ENCODE measurements at places on chromosomes 11 and 22. TPM values are rescaled to one million over a fixed set of nuclear protein-coding genes. Genes with fewer than 3 reads are reported as not detected.

GRCh38 chr11:134512061-134512460, 100.0 kb upstream of the B3GAT1 start:
- no peak for DNase-seq

TNNI2 gene
- 13.4 TPM for polyA plus RNA-seq

BEST1 gene
- 3.3 TPM for polyA plus RNA-seq

TIMP3 gene
- polyA plus RNA-seq: 29.7 TPM

GRCh38 chr11:81987829-81988472, 745.7 kb downstream of the FAM181B start:
- no peak for DNase-seq

DNA sequence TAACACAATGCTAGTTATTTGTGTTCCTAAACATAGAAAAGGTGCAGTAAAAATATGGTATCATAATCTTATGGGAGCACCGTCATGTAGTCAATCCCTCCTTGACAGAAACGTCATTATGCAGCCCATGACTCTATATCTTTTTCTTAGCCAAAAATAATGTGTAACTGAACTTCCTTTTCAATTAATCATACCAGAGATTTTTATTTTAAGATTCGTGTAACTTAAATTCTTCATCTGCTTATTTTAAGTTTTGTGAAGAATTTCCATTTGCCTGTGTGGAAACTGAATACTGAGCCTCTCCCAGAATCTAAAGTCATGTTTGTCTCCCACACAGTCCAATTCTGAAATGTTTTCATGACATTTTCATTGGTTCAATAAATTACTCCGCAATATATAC, 699.1 kb downstream of the KCNA4 start:
- no peak for DNase-seq

CDC42EP1 gene
- polyA plus RNA-seq: 5.8 TPM

DNA sequence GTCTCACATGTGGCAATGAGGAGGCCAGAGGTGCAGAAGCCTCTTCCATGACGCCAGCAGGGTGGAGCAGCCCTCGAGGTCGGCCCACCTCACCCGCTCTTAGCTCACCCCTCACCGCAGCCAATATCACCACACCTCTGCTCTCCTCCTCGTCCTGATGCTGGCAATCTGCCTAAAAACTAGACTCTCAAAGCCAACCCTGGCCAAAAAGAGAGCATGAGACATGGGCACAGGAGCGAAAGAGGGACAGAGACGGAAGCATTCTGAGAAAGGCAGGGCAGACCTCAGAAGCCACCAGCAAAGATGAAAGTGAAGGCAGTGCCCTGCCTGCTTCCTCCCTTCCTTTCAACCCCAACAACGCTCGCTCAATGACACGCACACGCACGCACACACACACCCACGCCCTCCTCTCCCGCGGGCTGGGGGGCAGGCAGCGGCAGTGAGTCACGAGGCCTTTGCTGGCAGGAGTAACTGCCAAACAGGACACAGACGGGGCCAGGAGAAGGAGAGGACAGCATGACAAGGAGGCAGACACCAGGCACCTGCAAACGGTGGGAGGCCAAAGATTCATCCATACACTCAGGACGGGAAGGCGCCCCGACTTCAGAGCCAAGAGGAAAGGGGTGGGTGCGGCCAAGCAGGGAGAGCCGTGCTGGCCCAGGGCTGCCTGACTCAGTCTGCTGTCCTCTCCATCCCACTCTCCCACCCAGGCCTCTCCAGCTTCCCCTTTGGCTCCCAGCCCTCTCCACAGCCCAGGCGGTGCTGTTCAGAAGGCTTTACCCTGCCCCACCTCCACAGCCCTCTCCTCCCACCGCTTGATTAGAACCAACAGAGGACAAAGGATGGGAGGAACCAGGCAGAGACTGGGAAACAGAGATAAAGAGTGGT, 11.4 kb downstream of the IGSF9B start:
- DNase-seq: peak; percentile 60

DNA sequence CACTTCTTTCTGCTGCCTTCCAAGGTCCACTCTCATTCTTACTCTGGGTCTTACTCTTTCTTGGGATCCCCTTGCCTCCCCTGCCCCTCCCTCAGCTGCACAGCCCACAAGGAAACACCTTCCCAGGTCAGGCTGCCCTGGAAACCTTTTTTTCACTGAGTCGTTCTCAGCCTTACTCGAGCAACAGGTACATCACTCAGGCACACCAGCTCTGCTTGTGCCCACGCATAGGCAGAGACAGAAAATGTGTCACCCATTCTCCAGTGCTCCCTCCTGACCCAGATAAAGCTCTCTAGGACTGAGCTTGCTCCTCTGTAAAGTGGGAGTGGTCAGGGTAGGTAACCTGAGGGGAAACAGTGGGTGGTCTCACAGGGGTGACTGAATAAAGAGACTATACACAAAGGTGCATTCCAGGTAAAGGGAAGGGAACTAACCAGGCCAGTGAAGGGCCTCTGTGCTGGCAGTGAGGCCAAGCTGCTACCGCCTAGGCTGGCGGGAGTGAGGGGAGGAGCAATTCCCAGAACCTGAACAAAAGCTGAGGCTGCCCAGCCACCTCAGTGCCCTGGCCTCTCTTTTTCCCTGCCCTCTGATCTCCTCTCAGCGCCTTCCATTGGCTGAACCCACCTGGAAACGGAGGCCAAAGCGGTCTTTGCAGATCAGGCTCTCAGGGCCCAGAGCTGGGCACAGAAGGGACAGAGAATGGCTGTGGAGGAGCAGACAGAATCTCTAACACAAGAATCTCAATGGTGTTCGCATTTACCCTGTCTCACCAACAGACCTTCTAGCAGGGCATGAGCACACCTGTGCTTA, 15.9 kb downstream of the PRG3 start:
- DNase-seq: no peak

GRCh38 chr11:101348786-101349185, 219.2 kb upstream of the PGR start:
- DNase-seq: no peak

DNA sequence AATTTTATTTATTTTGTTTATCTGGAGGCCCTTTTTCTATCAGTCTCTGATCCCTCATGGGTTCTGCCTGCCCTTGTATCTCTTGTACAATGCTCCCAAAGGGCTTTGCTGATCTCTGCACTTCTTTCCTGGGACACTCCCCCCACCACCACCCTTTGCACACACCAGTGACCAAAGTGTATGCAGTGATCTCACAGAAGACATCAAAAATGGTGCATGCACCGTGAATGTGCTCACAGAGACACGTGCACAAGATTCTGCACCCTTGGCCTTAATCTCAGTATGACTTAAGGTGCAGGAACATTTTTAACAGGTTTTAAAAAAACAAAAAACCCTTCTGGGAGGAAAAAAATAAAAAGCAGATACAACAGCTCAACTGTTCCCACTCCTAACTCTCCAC, 12.2 kb upstream of the ADSL start:
- no peak for DNase-seq

FLRT1 gene
- polyA plus RNA-seq: 0.07 TPM

- no peak for DNase-seq
Measured at GRCh38 chr11:64210301-64211020, 3.9 kb downstream of the FERMT3 start.
